ENCODE measurements at places on chromosomes 2 and 18. TPM values are rescaled to one million over a fixed set of nuclear protein-coding genes. Genes with fewer than 3 reads are reported as not detected.

AQP12B gene
- not detected for total RNA-seq

LYPD1 gene
- total RNA-seq = 0.58 TPM

DNA sequence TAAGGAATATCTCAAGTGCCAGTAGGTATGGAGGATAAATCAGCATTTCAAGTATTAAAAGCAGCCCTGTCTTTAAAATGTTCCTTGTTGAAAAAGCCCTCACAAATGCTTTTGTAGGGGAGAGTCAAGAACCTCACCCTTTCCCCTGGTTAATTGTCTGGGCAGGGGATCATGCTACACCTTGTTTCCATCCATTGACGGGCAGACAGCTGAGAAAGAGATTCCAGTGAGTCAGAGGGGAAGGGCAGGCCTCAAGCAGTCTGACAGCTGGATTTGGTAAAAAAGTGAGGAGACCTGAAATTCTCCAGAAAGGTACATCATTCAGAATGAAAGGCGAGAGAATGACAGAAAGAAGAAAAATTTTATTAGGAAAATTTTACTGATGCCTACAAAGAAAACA is 203.2 kb upstream of the CYP26B1 start:
- no peak for DNase-seq

DNA sequence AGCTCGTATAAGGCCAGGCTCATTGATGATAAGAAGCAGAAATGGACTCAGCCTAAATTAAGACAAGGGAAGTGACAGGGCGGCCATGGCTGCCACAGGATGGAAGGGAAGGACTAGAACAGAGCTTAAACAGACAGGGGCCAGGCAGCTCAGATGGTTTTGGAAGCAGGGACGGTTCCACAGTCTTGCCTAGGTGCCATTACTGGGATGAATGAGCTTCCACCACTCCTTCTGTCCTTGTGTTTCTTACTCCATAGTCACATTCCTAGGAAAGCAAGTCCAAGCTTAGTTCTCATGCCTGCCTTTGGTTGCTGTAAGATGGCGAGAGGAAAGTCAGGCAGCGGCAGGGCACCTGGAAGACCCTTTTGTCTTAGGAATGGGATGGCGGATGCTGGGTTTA is 11.9 kb downstream of the GNLY start:
- DNase-seq = no peak

DNA sequence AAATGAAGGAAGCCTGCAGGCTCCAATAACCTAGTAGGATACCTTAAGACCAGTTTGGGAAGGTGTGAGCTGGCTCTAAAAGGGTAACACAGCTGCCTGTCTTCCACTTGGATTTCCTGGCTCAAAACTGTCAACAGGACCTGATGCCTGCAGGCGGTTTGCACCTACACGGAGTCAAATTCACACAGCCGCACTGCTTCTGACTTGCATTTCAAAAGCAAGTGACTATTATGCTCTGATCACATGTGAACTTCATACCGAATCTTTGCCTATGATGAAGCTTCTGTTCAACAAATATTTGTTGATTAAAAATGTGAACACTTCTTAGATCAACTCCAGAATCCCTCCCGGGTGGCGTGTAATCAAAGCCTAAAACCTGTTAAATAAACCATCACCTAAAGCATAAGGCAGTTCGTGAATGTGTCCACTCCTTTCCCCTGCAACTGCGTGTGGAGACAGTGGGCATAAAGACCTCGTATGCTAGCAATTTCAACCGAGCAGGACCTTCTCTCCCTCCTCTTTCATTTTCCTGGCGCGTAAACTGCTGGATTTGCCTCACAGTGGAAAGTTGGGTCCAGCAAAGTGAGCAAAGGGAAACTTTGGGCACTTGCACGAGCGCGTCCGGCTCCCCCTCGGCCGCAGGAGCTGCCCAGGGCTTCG is 784 bp downstream of the CRACDL start:
- no peak for DNase-seq

MRPS9 gene
- total RNA-seq = 14.1 TPM

MATN3 gene
- 0.17 TPM for total RNA-seq

- peak; percentile 91 for DNase-seq
Measured at GRCh38 chr2:8534729-8535468, 147.0 kb upstream of the ID2 start.

APCDD1 gene
- total RNA-seq = 9.6 TPM

- peak; percentile 60 for DNase-seq
Measured at GRCh38 chr18:78699499-78699898, 280.1 kb upstream of the SALL3 start.

GRCh38 chr18:27887711-27888495 is 289.0 kb downstream of the CDH2 start:
- DNase-seq = no peak

DNA sequence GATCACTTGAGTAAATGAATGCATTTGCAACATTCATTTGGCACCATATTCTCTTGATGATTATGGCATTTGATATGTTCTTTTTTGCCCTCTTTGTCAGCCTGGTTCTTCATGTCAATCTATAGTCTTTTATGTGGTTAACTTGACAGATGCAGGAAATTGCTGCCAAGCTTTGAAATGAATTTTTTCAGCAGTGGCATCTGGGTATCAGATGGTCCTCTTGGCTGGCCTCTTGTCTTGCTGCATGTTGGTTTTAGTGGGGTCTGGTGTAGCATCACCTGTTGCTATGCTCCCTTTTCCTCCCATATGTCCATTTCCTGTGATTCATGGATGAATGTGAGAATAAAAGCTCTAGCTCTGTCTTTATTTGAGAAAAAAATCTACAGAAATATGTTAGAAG is 119.9 kb downstream of the DPP4 start:
- no peak for DNase-seq

- DNase-seq = no peak
Measured at GRCh38 chr2:46803547-46803878, 112.1 kb downstream of the MCFD2 start.

DLX1 gene
- not detected for total RNA-seq

ADNP2 gene
- 20.6 TPM for total RNA-seq

VIL1 gene
- 0.38 TPM for total RNA-seq

- DNase-seq = no peak
Measured at GRCh38 chr18:48901145-48902022, 49.4 kb downstream of the SMAD7 start.

DNA sequence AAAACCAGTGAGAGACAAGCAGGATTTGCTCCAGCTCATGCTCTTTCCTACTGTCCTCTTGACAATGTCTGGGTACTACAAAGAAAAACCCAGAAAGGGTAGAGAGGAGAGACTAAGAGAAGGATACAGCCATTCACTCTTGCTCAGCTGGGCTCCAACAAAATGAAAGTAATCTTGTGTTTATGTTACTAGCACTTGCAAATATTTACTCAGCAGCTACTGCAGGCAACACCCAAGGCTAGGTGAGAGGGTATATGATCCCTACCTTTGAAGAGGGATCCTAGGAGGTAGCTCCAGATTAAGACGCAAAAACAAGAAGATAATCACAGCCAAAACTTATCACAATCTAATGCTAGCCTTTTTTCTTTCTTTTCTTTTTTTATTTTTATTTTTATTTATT is 329.6 kb upstream of the ACVR2A start:
- no peak for DNase-seq

DNA sequence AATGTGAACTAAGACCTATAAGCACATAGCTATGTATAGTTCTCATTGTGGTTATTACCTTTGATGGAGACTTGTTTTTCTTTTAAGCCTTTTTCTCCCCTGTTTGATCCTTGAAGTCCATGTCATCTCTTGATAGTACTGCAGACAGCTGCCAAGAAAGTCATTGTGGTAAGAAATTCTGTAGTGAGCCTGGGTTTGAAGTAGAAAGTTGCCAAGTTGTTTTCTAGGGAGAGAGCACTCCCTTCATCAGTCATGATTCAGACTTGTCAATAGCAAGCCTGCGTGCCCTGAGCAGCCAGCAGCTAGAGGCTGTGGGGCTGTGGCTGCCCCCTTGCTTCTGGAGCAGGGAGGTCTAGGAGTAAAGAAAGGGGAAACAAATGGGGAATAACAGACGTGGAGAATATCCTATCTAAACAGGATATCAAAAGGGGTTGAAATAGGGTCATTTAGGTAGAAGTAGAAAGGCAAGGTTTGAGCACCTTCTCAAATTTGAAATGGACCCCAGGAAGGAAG is 8.4 kb downstream of the SP5 start:
- no peak for DNase-seq

GKN2 gene
- not detected for total RNA-seq

REG3G gene
- total RNA-seq = not detected

DCDC2C gene
- not detected for total RNA-seq

All from spleen (tissue), 13 donors.